CD8-positive, alpha-beta T cell (primary cell): ENCODE measurements at places on chromosomes 3 and 15.

DNA sequence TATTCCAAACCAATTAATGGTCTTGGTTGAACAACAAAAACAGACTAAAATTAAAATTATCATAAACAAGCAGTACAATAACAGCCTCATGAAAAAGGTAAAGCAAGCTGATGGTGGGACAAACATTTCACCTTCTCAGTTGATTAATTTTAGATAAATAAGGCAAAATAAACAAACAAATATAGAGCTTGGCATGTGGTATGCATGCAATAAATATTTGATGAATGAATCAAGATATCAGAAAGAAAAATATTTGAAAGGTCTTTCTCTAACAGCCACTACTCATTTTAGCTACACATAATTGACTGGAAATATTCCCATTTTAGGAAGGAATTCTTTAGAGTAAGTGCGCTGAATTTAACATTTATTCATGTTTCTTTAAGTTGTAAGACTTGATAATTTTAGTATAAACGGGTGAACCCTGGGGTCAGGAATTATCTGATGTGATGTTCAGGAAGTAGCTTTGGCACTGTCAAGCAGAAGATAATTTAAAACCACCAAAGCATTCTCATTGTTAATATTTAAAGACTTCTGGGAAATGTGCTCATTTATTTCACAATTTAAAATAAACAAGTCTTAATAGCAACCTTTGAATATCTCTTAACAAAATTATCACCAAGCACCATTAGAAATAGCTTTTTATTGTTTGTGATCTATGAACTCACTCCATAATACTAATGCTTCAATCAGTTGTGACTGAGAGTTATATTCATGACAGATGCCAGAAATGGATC lies 372.3 kb upstream of the TGFBR2 start:
- DNase-seq, result no peak

DNA sequence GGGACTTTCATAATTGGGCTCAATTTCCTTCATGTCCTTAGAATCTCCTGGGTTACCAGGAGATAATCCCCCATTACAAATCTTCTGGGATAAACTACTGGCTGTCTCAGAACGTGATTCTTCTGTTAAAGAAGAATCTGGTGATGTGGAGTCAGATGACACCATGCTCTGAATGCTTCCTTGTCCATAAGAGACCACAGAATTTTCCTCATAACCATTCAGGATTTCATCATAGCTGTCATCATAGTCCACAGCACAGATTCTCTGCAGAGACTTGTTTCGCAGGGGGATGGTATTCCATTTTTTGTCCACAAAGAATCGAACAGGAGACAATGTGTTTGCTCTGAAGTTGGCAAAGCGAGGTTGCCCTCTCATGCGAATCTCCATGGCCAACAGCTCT lies 109.8 kb upstream of the TSPAN3 start:
- DNase-seq, result no peak

DNA sequence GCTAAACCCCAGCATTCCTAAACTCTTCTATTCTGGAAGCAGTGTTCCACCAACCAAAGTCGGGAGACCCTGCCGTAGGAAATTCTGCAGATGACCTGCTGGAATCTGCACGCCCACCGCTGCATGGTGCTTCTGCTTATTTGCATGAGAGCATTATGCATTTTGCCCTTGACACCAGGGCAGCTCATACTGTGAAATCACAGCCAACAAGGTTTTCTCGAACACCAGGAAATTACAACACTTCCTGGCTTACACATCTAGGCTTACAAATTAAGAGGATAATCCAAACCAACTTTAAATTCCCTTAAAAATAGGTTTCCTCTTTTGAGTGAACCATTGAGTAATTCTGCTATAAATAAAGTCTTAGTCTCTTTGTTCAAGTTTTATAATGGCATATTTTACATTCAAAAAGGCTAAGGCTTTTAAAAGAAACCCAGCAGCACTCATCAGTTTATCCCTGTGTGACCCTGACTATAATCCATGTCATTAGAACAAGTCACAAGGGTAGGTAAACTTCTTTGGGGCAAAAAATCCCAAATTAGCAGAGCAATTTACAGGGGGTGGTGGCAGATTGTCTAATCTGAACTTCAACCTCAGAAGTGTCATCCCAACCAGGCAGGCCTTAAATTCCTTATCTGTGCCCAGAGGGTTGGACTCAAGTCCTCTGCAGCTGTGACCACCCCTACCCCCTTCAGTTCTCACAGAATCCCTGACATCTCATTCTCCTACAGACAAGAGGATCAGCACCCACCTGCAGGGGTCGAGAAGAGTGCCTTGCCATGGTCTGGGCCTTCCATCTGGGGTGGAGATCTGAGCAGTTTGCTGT lies 33.5 kb upstream of the RBP1 start:
- peak; percentile 2 for DNase-seq

- no peak for DNase-seq
These were observed 708 bp upstream of the GCHFR start for GRCh38 chr15:40762919-40763800.

DNA sequence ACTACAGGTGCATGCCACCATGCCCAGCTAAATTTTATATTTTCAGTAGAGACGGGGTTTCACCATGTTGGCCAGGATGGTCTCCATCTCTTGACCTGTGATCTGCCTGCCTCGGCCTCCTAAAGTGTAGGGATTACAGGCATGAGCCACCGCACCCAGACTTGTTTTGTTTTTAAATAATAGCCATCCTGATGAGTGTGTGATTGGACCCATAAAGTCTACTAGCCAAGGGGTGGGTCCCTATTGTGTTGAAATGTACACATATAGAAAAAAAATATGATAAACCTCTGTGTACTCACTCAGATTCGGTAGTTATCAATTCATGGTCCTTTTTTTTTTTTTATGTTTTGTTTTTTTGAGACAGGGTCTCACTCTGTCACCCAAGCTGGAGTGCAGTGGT lies 17.3 kb downstream of the ZNF592 start:
- DNase-seq, result no peak

- DNase-seq, result no peak
These were observed 28.8 kb downstream of the GOLIM4 start for GRCh38 chr3:168066882-168067281.

DNA sequence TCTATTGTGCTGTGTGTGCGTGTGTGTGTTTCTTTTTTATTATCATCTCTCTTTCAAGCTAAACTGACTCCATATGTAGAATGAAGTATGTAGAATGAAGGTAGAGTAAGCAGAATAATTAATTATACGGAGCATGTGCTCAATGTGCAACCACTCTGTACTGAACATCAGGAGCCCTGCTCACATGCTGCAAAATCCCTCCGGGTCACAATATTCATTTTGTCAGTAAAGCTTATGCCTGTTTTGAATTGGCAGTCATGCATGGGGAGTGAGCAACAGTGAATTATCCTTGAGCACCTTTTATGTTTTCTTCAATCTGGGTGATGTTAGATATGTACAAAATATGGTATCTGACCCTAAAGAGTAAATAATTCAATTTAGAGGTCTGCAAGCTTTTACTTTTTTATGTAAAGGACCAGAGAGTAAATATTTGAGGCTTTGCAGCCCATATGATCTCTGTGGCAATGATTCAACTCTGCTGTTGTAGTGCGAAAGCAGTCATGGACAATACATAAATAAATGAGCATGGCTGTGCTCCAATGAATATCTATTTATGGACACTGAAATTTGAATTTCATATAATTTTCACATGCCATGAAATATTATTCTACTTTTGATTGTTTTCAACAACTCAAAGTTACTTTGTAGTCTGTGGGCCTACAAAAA lies 199.9 kb downstream of the VGLL3 start:
- no peak for DNase-seq

- DNase-seq, result no peak
These were observed 26.1 kb upstream of the NMB start for GRCh38 chr15:84684092-84684491.

- no peak for DNase-seq
These were observed 16.3 kb downstream of the CSPG4 start for GRCh38 chr15:75696311-75696720.

DNA sequence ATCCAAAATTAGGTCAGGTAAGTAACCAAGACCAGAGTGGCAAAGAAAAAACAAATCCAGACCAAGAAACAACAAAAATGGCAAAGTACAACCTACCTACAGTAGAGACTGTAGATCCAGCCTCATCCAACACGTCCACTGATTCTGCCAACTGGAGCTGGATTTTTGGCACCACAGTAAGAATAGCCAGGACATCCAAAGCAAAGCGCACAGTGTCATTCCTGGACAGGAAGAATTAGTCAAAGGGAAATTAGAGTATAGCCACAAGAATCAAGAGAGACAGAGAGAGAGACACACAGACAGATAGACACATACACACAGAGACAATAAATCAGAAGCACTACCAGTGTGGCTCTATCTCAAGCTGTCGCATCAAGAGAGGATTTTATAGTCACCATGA lies 31.1 kb downstream of the RBM15B start:
- no peak for DNase-seq

GRCh38 chr15:61327019-61327631 lies 98.0 kb upstream of the RORA start:
- no peak for DNase-seq

GRCh38 chr3:53616971-53617892 lies 122.8 kb downstream of the CACNA1D start:
- DNase-seq, result no peak

GRCh38 chr3:38368238-38368637 lies 21.7 kb downstream of the XYLB start:
- no peak for DNase-seq

- DNase-seq, result no peak
These were observed 170.2 kb downstream of the FNDC3B start for GRCh38 chr3:172209333-172210321.

GRCh38 chr15:81940467-81941451 lies 105.1 kb downstream of the MEX3B start:
- no peak for DNase-seq

- peak; percentile 29 for DNase-seq
These were observed 40.9 kb upstream of the IDH2 start for GRCh38 chr15:90143166-90143655.

- DNase-seq, result no peak
These were observed 275.5 kb downstream of the MECOM start for GRCh38 chr3:169387751-169388696.

GRCh38 chr15:25180606-25181292 lies 226.0 kb downstream of the SNRPN start:
- no peak for DNase-seq

GRCh38 chr15:95958382-95958781 lies 372.1 kb upstream of the NR2F2 start:
- no peak for DNase-seq

DNA sequence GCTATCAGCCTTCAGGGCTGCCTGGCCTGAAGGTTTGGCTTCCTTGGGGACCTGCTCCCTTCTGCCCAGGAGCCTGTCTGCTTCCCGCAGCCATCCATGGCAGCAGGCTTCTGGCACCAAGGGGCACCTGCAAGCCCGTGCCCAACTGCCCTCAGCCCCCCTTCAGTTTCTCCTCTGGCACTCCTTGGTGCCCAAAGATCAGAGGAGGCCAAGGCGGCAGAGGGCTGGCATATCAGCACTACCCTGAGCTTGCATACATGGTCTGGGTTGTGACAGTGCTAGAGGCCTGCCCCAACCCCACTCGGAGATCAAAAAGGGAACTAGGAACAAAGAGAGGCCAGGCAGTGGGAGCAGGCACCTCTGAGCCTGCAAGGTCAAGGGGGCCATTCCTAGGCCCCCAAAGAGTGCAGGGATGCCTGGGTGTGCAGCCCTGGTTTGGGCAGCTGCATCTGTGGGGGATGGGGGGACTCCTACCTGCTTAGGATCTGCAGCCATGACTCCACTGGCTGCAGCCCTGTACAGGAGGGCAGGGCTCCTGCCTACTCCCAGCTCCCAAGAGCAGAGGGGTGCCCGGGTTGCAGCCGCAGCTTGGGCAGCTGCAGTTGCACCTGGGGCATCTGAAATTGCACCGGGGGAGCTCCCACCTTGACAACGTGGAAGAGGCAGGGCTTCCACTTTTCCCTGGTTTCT lies 76.2 kb upstream of the TP63 start:
- no peak for DNase-seq

DNA sequence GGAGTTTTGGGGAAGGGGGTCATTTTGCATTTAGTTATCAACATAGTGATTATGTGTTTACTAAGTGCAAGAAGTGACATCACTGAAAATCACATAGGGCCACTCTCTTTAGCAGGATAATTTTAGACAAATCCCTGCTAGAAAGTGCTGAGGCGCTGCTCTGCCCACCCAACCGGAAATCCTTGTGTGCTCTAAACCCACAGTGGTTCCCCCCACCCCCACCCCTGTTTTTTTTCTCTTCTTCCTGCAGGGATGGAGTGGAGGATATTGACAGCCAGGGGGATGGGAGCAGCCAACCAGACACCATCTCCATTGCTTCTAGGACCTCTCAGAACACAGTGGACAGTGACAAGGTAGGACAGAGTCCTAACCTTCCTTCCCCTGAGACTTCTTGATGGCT lies 234.2 kb upstream of the UMPS start:
- DNase-seq, result no peak

DNA sequence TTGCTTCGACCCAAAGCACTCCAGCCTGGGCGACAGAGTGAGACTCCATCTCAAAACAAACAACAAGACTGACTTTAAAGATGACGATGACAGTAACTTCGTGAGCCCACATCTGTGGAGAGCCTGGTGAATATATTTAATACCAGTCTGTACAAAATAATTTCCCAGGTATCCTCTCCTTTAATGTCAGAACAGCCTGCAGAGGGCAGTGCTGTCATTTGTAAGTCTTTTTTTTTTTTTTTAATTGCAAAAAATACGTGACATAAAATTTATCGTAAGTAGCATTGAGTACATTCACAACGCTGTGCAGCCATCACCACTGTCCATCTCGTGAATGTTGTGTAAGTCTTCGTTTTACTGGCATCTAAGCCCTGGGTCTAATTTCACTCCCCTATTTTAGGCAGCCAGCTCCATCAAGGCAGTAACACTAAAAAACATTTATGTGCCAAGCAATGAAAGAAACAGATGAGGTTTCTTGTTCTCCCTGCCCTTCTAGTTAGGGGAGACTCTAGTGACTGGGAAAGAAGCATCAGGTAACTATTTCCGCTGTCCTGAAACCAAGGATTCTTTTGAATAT lies 1.4 kb downstream of the HTD2 start:
- DNase-seq, result no peak

DNA sequence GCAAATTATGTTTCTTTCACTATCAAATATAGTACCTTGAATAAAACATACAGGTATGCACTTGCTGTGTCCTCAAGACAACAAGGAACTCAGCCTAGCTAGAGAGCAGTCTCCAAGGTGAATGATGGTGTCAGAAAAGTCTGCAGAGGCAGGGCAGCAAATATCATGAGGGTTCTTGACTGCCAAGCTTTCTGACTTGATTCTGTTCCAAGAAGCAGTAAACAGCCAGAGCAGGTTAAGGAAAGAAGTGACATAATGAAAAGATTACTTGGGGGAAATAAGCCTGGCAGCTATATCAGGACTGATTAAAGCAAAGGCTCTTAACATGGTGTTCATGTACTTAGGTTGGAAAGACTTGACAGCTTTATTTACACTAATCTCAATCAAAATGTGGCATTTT lies 192.2 kb upstream of the GADL1 start:
- no peak for DNase-seq

DNA sequence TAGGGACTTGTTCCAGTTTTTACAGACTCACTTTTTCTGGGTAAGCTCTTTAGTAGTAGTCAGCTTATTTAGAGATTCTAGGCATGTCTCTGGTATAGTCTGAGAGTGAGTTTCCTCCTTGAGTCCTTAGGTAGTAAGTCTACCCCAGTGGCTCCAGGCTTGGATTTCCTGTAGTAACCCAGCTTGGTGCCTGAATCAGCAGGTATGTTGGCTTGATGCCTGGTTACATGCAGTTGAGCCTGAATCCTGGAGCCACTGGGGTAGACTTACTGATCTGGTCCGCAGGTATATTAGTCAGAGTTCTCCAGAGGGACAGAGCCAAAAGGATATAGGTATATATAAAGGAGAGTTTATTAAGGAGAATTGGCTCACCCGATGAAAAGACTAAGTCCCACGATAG lies 85.8 kb upstream of the RBMS3 start:
- DNase-seq, result no peak
